ENCODE measurements at places on chromosomes 13 and 19.

DNA sequence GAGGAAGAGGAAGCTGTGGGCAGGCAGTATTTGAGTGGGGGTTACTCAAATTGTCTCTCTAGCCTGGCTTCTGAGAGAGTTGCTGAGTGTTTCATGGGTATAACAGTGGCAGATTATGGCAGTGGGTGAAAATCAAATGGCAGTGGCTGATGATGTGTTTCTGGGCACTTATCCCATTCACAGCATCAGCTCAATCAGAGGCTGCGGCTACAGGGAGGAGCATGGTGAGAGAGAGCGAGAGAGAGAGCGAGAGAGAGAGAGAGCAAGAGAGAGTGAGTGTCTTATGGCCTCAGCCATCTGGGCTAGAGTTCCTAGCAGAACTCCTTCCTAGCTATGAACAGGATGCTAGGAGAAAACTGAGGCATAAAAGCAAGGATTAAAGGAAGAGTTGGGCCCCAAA is 178.9 kb downstream of the OLFM4 start:
- DNase-seq, result no peak

- DNase-seq, result peak; percentile 51
Observed at GRCh38 chr19:45607071-45608029, 5.3 kb upstream of the GPR4 start.

GRCh38 chr19:15062036-15062435 is 12.8 kb downstream of the CASP14 start:
- DNase-seq, result no peak

GRCh38 chr13:77724092-77724491 is 26.6 kb downstream of the SLAIN1 start:
- no peak for DNase-seq

DNA sequence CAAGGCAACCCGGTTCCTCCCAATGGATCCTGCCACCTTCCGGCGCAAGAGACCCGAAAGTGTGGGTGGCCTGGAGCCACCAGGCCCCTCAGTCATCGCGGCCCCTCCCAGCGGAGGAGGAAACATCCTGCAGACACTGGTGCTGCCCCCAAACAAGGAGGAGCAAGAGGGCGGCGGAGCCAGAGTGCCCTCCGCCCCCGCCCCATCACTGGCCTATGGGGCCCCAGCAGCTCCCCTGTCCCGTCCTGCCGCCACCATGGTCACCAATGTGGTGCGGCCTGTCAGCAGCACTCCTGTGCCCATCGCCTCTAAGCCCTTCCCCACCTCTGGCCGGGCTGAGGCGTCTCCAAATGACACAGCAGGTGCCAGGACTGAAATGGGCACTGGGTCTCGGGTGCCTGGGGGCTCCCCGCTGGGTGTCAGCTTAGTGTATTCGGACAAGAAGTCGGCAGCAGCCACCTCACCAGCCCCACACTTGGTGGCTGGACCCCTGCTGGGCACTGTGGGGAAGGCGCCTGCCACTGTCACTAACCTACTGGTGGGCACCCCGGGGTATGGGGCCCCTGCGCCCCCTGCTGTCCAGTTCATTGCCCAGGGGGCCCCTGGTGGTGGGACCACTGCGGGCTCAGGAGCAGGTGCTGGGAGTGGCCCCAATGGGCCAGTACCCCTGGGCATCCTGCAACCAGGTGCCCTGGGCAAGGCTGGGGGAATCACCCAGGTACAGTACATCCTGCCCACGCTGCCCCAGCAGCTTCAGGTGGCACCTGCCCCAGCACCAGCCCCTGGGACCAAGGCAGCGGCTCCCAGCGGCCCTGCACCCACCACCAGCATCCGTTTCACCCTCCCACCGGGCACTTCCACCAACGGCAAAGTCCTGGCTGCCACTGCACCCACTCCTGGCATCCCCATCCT is 11.2 kb upstream of the PRR19 start:
- DNase-seq, result peak; percentile 66

DNA sequence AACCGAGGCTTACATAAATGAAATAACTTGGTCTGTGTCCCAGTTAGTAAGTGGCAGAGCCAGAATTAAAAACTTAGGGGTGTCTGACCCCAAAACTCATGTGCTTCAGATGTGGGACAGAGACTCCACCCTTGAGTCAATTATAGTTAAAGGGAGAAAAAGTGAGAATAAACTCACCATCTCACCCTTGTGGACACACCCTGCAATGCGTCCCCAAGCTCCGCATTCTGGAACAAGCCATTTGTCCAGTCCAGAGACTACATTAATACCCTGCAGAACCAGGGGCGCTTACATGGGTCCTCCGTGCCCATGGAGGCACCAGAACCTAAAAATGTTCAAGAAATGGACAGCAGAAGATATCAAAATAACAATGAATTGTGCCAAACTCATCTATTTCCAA is 207.0 kb upstream of the ZNF507 start:
- no peak for DNase-seq

- no peak for DNase-seq
Observed at GRCh38 chr19:2587001-2587719, 111.2 kb downstream of the GADD45B start.

GRCh38 chr13:53012707-53013106 is 15.9 kb upstream of the OLFM4 start:
- DNase-seq, result no peak

DNA sequence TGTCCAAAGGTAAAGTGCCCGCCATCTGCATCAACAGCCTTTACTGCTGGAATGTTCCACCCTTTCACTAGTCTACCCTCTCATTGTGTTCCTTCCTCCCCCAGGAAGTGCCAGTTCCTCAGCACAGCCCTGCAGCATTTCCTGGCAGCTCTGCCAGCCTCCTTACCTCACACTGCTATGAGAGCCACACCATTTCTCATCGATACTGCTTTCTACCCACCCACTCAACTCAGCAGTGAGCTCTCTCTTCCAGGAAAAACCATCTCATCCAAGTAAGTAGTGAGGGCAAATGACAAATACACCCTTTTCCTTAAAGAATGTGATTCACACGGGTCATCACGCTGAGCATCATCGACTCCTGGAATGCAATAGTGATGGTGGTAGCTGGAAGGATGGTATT is 19.8 kb downstream of the UQCRFS1 start:
- DNase-seq, result no peak

DNA sequence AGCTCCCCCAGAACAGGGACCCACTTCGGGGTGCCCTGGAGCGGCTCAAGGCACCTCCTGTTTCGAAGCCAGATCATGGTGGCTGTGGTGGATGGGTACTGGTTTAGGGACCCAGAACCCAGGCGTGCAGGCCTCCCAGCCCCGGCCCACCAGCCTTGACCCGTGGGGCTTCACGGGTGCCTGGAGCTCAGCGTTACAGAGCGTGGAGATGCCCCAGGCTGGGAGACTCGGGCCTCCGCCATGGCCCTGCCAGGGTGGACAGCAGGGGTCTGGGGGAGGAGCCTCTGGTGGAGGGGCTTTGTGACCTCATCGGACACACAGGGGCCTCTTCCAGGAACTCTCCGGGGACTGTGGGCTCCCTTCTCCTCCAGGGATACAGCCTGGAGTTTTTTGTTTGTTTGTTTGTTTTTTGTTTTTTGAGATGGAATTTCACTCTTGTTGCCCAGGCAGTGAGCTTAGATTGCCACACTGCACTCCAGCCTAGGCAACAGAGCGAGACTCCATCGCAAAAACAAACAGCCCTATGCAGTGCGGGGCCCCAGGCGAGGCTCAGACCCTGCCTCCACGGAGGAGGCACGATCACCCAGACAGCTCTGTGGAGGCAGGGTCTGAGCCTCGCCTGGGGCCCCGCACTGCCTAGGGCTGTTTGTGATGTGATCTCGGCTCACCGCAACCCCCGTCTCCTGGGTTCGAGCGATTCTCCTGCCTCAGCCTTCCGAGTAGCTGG is at the start of gene GARIN5B:
TSS of gene GARIN5B (minus strand) at position 271 of the 727 bp plus-strand sequence. CDS start at position 77, 194 bp downstream.
- DNase-seq, result no peak

GRCh38 chr19:3047496-3048189 is 14.7 kb downstream of the TLE5 start:
- DNase-seq, result peak; percentile 84

- DNase-seq, result no peak
Observed at GRCh38 chr13:27450921-27451471, 632 bp upstream of the MTIF3 start.

- DNase-seq, result no peak
Observed at GRCh38 chr13:101521371-101521770, 68.9 kb downstream of the ITGBL1 start.

- no peak for DNase-seq
Observed at GRCh38 chr13:73891805-73892204, 242.4 kb downstream of the KLF12 start.

DNA sequence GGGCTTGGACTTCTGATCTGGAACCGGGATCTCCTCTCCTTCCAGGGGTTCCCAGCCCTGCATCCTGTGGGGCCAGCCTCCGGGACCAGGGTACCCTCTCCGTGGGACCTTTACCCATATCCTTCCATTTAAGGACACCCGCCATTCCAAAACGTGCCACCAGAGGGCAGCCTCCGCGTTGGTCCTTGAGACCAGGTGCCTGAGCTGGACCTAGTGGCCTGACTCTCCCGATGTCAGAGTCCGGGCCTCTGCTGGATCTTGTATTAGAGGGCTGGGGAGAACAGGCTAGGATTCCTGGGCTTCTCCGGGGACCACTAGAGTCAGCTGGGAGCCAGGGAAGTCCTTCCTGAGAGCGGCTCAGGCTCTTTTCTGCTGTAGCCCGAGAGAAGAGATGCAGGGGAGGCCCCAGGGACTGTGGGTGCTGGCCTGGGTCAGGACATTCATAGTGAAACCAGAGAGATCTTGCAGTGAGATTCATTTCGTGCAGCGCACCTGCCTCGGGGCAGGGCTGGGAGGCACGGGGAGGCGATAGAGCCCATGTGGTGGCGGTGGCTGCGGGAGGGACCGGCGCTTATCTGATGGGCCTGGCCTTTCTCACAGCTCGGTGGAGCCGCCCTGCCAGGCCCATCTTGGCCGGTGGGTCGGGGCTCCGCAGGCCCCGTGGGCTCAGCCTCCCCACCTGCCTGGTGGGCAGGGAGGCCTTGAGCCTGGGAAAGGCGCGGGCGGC is 9.8 kb upstream of the SLC7A10 start:
- peak; percentile 96 for DNase-seq

GRCh38 chr19:46626446-46626845 is 1.6 kb upstream of the PTGIR start:
- no peak for DNase-seq

DNA sequence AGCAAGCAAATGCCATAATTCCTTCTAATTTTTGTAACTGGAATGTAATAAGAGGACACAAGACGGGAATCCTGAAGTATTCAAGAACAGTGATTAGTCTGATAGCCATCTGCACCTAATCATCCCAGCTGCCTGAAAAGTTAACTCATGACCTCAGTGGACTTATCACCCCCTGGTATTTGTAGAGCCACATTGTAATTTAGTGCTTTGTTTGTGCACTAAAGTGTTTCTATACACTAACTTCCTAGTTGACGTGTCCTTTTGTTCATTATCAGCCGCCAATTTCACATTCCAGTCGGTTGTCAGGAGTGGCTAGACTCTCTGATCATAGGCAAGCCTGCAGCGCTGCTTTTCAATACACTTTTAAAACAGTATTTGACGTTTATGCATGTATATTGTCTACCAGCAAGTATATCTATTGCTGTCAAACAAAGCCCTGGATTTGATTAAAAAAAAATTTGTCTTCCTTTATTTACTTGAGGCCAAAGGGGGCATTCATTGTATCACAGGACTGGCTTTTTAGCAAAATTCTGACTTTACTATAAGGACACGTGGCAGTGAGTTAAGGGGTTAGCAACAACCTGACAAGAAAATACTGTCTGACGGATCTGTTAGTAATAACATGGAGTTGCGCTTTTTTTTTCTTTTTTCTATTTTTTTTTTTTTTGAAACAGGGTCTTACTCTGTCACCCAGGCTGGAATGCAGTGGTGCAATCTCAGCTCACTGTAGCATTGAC is 10.4 kb upstream of the SOX21 start:
- no peak for DNase-seq

GRCh38 chr13:42907745-42908144 is 84.3 kb downstream of the EPSTI1 start:
- DNase-seq, result no peak

DNA sequence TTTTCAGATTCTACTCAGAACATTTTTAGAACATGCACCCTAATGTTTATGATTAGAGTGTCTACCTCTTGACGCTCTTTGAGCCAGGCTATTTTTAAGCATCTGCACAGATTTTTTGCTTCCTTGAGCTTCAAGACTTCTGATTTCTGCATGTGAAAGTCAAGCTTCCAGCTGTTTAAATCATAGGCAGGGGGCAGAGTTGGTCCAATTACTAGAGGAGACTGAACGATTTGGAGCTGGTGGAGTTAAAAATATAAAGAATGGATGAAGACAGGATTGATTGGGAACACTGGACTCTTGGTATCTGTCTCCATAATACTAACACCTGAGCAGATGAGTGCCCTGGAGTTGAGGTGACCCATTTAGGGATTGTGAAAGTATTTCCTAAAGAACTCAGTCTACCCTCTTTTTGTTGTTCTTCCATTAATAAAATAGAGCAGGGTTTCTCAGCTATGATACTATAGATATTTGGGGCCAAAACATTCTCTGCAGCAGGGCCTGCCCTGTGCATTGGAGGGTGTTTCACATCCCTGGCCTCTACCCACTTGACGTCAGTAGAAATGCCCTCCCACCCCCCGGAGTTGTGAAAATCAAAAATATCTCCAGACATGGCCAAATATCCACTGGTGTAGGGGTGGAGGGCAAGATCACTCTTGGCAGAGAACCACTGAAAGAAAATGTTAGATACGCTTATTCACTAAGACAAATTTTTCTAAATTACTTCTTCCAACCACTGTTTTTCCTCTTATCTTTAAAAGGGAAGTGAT is 160.1 kb downstream of the COG6 start:
- no peak for DNase-seq

DNA sequence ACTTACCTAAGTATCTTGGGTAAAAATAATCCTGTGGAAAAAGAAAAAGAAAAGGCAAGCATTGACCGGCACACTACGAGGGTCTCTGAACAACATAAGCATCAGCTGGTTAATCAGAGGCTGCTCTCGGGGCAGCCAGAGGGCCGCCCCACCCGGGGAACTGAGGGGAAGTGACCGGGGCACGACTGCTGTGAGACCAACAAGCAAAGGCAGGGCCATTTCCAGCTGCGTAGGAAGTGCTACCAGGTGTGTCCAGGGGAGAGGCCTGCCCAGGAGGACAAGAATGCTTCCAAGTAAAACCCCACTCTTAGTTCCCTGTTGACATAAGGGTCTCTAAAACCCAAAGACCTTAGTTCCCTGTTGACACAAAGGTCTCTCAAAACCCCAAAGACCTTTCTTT is 15.9 kb downstream of the GAS6 start:
- DNase-seq, result no peak

GRCh38 chr19:7680606-7681339 is at the start of gene TRAPPC5:
TSS of gene TRAPPC5 (plus strand) at chr19:7680833. CDS start at chr19:7682254, 1,421 bp downstream.
- DNase-seq, result no peak

- no peak for DNase-seq
Observed at GRCh38 chr19:29681422-29682235, 16.4 kb downstream of the PLEKHF1 start.

GRCh38 chr13:113669755-113670341 is 2.8 kb downstream of the GRK1 start:
- no peak for DNase-seq

DNA sequence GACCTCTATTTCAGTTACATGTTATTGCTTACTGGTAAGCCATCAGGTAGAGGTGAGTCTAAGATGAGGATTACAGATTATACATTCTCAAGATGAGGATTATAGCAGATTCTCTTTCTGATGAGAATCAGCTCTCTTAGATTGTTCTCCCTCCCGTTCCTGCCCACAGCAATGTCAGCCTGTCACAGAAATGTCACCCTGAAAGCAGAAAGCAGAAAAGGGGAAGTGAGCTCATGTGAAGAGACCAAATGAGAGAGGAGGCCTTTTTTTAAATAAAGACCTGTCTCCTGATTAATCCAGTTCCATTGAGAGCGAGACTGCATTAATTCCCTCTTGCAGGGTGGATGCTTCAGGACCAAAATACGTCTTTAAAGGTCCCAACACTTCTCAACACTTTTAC is 445.6 kb downstream of the KCTD12 start:
- DNase-seq, result no peak

All from NCI-H526 (cell line).